Right ventricle myocardium superior (tissue), 1 donor: ENCODE measurements at places on chromosomes 7 and 10. TPM values are rescaled to one million over a fixed set of nuclear protein-coding genes. Genes with fewer than 3 reads are reported as not detected.

The IGF2BP3 gene
- total RNA-seq, result not detected

DNA sequence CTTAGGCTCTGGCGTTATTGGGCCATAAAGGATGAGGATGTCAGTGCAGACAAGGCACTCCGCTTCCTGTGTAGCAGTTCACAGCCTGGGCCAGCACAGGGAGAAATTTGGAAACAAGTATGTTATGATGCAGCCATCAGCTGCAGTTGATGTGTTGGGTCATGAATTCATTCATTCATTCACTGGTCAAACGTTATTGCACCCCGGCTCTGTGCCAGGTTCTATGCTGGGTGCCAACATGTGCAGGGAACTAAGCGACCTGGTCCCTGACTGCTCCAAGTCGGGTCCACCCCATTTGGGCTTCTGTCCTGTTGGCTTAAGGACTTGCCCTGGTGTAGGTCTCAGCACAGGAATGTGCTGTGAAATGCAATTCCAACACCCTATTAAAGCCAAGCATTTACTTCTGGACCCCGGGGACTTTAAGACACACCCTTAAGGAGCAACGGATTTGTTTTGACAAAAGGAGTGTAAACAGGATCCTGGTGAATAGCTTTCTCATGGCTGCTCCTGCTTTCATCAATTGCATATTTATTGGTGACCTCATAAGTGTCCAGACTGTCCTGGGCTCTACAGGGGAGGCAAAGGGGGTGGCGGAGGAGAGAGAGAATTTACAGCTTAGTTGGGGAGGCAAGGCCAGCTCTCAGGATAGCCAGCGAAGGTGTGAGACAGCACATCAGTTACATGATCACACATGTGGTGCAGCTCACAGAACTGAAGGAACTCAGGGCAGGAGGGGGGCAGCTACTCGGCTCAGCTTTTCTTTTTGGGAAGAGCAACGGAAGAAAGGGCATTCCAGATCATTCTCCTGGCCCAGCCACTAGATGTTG is 158.6 kb downstream of the GRK5 start:
- peak; percentile 66 for DNase-seq

The NUPR2 gene
- total RNA-seq, result not detected

DNA sequence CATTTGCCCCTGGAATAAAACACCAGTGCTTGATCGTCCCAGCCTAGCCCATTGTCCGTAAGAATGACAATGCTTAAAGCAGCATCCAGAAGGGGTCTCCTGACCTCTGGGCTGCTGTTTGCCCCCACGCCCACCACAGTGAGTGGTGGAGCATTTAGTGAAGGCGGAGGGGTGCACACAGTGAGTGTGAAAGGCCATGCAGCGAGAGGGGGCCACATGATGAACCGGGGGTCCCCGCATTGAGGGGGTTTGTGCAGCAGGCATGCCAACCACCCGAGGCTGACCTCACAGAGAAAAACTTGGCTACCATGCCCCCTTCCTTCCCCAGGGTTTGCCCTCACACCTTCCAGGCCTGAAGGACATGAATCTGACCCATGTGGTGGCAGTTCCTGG is 28.4 kb downstream of the CPXM2 start:
- no peak for DNase-seq

DNA sequence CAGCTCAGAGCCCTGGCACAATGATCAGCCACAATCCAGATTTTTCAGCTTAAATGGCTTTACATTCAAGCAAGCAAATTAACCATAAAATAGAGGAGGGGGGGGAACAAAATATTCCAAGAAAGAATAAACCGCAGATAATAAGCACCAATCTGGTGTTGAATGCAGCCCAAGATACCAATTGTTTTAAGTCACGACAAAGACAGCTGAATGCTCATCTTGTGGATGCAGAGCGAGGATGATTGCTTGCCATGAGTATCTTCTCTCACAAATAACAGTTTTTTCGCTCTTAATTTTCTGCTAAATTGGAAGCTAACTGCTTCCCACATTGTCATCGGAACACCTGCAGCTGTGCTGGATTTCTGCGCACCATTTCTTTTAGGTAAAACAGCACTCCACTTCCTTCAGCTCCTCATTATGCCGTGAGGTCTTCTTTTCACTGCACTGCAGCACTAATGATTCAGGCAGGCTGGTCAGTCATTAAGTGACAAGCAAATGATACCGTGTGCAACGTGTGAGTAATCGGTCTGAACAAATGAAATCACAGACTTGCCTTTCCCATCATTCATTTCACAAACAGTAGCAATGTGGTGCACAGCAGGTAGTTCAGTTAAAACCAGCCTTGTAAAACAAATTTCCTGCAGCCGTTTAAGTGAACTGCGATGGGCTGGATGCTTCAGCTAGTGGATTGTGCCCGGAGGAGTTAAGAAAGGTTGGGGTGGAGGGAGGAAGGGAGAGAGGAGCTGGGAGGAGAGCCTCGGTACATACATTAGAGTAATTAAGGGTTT is 106.4 kb upstream of the CDCA7L start:
- DNase-seq, result no peak

The MRLN gene
- not detected for total RNA-seq

- DNase-seq, result no peak
Measured at GRCh38 chr7:127755521-127755920, 103.5 kb downstream of the SND1 start.

GRCh38 chr7:81231301-81231838 is 312.5 kb upstream of the SEMA3C start:
- no peak for DNase-seq

The DPCD gene
- total RNA-seq, result 22.7 TPM

The HOXA10 gene
- total RNA-seq, result not detected

DNA sequence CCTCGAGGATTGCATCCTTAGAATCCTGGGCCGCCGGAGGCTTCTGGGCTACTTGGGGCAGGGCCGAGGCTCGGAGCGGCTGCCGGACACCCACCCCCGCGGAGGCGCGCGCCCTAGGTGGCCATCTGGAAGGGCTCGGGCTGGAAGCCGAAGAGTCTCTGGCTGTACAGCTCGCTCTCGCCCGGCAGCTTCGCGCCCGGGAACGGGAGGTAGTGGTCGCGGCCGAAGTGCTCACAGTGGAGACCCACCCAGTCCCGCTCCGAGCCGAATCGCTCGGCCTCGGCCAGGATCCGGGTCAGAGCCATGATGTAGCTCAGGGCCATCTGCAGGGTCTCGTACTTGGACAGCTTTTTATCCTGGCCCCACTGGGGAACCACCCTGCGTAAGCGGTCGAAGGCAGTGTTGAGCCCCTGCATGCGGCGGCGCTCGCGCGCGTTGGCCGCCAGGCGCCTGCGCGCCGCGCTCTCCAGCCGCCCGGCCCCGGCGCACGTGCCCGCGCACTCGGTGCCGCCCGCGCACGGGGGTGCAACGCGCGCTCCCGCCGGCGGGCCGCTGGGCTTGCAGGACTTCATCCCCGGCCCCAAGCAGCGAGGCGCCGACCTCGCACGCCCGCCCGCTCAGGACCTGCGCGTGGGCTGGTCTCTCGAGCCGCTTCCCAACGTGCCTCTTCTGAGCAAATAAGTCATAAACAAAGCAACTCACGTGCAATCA is 652 bp downstream of the ATOH7 start:
- peak; percentile 75 for DNase-seq

GRCh38 chr10:62005687-62006086 is 104.2 kb downstream of the ARID5B start:
- no peak for DNase-seq

The MBL2 gene
- not detected for total RNA-seq

DNA sequence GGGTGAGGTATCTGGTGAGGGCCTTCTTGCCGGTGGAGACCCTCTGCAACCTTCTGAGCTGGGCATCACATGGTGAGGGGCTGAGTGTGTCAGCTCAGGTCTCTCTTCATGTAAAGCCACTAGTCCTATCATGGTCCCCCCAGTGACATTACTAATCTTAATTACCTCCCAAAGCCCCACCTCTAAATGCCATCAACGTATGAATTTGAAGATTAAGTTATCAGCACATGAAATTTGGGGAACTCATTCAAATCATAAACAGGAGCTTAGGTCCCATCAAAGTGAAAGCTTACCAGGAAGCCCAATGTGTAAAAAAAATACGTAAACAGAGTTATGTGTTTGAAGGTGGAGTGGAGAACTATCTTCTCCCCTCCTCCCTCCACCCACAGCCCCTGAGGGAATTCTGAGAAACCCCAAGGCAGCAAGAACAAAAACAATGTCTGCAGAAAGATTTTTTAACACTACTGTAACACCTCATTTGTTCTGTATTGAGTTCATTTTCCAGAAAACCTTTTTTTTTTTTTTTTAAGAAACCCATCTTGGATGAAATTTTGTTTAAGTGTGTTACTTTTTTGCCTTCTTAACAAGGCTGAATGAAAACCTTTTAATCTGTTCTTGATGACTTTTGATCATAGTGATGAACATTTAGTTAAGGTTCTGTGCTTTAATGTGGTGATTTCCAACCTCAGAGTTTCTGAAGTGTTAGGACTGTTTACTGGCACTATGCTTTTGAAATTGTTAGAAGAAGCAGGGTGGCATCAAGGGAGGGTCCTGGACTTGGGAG is 19.1 kb upstream of the PCGF5 start:
- DNase-seq, result no peak

DNA sequence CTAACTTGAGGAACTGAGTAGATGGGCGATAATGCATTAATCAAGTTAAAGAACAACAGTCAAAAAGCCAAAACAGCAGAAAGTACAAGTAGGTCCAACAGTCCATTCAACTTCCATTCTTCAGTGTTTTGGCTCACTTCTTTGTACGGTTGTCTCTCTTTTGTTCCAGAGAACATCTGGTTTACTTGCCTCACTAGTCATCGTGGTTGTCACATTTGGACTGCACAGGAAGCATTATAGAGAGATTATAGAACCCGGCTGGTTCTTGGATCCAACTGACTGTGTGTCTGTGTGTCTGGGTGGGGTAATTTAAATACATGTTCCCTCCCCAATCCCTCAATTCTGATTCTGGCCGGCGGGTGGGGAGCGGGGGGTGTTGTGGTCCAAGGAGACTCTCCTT is 1.8 kb upstream of the CEP41 start:
- DNase-seq, result no peak

The LRRC18 gene
- not detected for total RNA-seq

DNA sequence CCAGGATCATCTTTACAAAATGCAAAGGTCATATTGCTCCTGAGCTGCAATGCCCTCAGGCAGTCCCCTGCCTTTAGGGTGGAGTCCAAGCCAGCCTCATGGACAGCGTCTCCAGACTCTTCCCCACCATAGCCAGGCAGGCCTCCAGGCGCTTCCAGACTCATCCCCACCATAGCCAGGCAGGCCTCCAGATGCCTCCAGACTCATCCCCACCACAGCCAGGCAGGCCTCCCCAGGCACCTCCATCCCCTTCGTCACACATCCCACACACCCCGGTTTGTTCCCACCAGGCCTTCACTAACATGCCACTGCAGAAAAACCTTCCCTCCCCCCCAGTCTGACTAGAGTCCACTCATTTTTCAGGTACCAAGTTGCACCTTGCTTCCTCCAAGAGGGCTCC is 70.1 kb downstream of the PTPRN2 start:
- no peak for DNase-seq

DNA sequence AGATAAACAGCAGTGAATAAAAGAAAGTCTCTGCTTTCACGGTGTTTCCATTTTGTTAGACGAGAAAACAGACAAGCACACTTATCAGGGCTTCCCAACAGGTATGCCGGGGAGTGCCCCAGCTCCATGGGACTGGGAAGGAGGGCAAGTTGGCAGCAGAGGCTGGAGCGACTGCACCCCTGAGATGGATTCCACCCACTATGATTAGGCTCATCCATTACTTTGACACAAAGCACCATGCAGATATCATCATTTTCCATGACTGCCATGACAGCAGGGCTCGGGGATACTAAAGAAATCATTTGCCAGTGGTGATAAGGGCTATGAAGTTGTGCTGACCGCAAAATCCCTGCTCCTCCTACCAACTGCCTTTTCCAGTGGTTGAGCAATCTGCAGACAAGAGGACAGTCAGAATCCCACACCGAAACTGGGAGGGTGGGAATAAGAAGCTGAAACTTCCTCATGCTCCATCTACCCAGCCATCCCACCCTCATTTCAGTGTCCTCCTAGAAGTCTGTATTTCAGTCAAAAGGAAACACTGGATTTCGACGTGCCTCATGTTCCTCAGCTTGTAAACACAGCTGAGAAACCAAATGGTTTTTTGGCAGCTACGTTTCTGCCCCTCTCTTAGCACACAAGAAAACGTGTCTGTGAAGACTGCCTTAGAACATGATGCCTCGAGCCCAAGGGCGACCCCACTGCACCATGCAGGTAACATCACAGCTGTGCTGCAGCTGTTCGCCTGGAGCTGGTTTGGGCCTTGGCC is 15.5 kb downstream of the CREB3L2 start:
- DNase-seq, result no peak

DNA sequence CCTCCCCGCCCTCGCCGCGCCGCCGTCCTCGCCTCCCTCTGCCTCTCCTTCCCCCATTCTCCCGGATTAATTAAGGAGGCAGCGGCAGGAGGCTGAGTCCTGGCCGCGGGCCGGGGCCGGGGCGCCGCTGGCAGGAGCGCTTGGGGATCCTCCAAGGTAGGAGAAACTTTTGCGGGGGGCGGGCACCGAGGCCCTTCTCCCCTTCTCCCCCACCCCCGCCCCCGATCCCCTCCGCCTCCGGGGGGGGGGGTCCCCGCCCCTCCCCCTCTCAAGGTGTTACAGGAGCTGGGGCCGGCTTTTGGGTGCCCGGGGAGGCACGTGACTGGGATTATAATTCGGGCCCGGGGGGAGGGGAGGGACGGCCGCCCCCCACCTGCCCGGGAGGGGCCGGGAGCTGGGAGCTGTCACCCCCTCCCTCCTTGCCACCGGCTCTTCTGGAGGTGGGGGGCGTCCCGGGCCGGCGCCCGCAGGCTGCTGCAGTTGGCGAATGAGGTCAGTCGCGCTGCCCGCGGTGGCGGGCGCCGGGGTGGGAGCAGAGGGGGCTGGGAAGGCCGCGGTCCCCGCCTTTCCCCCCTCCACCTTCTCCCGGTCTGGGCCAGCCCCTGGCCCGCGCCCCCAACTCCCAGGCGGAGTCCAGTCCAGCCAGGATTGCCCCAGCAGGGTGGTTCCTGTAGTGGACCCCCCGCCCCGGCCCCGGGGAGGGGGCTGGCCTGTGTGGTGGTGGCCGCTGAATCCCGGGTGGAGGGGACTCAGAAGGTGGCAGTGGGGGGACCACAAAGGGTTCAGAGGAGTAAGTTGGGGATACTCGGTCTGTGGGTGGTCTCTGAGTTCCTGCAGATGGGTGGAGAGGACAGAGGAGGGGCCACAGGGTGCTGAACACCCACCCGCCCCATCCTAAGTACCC is 567 bp downstream of the GTF2IRD1 start:
- no peak for DNase-seq

The ZNF680 gene
- total RNA-seq, result 18.3 TPM

The VGF gene
- total RNA-seq, result not detected

GRCh38 chr7:802500-803242 is 29.6 kb upstream of the SUN1 start:
- DNase-seq, result no peak

The CAV1 gene
- total RNA-seq, result 300 TPM

The SPDYE9 gene
- total RNA-seq, result not detected

GRCh38 chr10:38007991-38008390 is 2.5 kb upstream of the ZNF33A start:
- DNase-seq, result no peak

The IGFBP1 gene
- total RNA-seq, result not detected

GRCh38 chr7:114930829-114931655 is 9.1 kb downstream of the MDFIC start:
- no peak for DNase-seq

The THSD7A gene
- 0.70 TPM for total RNA-seq

GRCh38 chr10:90047243-90047729 is 345.9 kb downstream of the KIF20B start:
- no peak for DNase-seq

GRCh38 chr10:3853547-3854303 is 68.7 kb upstream of the KLF6 start:
- DNase-seq, result no peak

The TDRD1 gene
- 5.8 TPM for total RNA-seq
